ENCODE measurements at places on chromosomes 6 and 20.

DNA sequence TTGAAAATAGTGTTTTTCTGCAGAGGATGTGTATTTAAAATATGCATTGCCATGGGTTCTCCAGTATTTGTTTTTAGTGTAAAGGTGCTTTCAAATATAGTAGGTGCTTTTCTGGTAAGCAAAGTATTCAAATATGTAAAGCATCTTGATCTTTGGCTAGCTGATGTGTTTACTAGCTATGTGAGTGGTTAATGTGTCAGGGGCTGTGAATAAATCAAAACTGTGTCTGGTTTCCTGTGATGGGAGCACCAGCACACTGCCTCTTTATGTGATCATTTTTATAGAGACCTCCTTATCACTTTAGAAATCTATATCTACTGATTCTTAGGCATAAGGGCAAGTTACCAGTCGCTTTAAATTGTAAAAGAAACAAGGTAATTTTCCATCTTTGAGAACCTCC, 388.9 kb upstream of the MAN1A1 start:
- DNase-seq = no peak

DNA sequence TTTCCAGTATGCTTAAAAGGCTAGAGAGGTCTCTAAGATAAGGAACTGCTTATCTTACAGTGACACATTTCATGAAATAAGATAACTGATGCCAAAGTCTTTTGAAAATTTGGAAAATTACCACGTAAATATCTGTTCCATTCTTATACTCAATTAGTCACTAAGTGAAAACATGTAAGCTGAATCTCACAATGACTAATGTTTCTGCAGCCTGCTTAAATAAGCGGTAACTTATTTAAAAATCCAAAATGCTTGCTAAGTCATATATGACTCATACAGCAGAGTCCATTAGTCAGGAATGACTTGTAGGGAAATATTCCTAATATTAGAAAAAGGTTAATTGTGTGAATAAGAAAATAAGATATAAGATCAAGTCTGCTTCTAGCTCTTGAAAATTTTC, 27.8 kb upstream of the LGSN start:
- no peak for DNase-seq

DNA sequence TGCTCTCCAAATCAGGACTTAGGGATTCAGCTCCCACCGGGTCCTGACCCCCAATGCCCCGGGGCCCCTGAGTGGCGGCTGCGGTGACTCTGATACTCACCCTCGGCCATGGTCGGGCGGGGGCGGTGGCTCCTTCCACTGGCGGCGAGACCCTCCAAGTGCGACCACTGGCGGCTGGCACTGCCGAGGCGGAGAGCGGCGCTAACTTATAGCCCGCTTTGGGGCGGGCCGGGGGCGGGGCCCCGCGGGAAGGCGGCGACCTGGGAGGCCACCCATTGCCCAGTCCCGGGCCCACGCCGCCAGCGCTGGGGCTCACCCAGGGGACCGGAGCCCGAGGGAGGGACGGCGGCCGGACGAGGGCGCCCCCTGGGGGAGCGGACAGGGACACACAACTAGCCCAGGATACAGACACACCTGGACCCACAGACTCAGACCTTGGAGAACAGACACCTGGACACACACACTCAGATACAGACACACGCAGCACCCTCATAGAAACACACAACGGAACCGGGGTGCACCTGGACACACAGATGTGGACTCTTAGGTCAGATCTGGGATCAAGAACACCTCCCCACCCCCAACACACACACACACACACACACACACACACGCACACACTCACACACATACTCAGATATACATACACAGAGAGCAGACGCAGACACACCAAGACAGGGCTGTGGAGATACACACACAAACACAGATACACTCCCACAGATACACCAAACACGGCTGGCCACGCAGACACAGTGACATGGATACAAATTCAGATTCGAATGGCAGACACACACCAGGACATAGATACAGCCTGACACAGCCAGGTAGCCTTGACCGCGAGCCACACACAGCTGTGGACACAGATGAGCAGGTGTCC, at the start of gene TGM2:
TGM2 (minus strand) TSS at position 182 of the 877 bp plus-strand sequence; CDS start at position 110, 72 bp downstream.
- DNase-seq = peak; percentile 19

GRCh38 chr6:168826726-168827585, 386.0 kb downstream of the SMOC2 start:
- no peak for DNase-seq

DNA sequence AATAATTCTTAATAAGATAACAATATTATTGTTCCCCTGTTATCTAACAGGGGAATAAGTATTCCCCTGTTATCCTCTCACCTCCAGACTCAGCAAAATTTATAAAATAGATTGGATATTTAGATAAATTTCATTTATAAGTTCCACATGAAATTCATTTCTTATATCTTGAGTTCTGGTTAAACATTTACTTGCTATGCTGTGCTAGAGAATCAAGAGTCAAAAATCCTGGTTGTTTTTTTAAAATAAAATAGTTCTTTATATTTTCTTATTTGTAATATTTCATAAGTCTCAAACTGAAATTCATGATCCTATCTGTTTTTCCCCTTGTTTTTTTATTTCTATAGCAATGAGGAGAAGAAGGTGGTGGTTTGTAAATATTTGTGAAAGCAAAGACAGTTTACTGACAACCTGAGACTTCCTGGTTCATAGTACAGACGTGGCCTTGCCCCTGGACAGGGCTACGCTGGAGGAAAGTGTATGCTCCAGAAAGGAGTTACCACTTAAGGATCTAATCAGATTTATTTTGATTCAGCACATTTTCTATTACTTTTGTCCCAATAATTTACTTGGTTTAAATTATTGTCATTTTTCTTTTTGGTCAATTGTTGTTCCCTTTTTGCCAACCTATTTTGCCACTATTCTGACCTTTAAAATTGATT, 37.8 kb upstream of the MARCKS start:
- no peak for DNase-seq

DNA sequence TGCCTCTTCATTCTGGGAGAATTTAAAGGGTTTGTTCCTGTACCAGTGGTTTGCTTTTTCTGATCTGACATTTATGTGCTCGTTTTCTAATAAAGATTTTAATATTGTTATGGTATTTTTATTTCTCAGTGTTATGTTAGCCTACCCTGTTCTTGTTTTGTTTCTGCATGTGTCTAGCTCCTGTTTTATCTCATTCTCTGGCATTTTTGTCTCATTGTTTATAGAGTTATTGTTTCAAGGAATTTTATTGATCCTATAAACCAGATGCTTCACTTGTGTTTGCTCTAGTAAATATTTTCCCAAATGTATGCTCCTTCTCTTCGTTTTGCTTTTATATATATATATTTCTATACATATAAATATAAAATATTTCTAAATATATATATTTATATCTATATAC, 152.8 kb downstream of the PLCB1 start:
- no peak for DNase-seq

- DNase-seq = no peak
Measured at GRCh38 chr6:44105146-44105545, 22.1 kb downstream of the MRPL14 start.

DNA sequence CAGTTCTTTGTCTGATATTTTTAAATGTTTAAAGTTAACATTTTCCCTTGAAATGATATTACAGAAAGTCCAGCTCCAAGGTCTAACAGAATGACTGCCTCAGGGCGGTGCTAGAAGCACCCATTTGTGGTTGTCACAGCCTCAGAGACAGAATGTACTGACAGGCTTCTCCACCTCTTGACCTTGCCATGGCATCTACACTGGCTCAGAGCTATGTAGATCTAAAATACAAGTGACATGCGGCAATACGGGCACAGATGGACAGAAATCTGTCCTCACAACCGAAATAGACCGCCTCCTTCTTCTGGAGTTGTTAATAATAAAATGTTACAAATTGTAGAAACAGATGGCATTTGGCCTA, 167.2 kb upstream of the THEMIS start:
- DNase-seq = no peak

DNA sequence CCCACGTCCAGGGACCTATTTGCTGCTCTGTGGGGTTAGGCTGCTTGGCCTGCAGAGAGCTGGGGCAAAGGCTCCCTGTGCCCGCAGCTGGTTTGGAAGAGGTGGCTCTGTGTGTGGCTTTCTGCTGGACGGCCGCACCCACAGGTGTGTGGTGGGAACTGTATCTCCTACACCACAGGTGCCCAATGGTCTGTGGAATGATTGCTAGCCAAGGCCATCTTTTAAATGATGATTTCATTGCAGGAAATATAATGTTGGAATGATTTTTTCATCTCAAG, 178.4 kb downstream of the DLL1 start:
- no peak for DNase-seq

GRCh38 chr6:6851059-6851948, 256.5 kb upstream of the RREB1 start:
- DNase-seq = no peak

DNA sequence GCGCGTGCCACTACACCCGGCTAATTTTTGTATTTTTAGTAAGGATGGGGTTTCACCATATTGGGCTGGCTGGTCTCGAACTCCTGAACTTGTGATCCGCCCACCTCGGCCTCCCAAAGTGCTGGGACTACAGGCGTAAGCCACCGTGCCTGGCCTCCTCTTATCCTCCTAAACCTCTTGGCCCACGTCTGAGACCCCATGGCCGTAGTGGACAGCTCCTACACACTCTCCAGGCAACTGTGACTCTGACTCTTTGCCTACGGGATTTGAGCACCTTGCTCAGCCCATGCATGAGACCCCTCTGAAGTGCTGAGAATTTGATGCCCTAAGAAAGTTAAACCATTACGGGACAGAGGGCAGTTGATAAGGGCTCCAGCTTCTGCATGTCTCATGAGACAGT, 25.0 kb downstream of the PERP start:
- no peak for DNase-seq

DNA sequence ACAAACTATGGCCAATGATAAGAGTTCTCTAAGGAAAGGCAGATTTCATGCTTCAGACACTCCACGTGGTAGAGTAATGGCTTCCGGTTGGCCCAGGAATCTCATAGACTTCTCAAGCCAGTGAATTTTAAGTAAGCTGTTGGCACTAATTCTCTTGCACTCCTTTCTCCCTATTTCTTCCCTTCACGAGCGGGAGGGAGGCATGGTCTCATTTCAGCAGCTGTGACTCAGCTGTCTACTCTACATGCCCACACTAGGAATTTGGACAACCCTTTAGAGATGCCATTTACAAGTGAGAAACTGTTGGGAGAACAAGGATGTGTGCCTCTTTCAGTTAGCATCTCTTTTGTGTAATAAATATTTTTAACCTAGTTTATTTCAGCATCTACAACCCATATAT, 107.7 kb downstream of the PTPRK start:
- DNase-seq = no peak

GRCh38 chr20:38445381-38445796, 10.3 kb upstream of the SNHG17 start:
- DNase-seq = no peak

DNA sequence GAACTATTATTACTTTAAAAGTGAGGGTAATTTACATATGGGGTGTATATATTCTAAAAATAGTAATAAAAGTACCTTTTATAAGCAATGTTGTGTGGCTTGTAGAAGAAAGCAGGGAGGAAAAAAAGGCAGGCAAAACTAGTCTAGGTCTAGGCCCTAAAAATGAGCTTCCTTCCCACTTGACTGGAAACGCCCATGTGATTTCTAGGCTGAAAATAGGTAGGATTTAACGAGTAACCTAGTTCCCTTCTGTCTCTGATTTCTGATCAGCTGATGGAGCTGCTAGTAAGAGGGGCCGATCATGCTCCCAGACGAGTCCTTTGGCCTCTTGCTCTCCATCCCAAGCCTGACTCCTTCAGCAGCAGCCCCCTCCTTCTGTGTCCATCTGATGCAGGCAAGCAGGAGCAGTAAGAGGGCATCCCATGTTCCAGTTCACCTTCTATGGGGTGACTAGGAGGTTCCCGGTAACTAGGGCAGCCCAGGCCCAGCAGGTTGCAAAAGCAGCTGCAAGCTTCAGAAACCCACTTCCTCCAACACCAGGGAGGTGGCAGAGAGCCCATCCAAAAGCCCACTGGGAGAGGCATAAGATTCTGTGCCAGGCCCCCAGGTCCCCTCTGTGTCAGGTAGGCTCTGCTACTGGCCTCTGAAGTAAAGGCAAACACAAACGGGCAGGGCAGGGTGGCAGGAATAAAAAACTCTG, 24.4 kb downstream of the TBC1D20 start:
- DNase-seq = no peak

DNA sequence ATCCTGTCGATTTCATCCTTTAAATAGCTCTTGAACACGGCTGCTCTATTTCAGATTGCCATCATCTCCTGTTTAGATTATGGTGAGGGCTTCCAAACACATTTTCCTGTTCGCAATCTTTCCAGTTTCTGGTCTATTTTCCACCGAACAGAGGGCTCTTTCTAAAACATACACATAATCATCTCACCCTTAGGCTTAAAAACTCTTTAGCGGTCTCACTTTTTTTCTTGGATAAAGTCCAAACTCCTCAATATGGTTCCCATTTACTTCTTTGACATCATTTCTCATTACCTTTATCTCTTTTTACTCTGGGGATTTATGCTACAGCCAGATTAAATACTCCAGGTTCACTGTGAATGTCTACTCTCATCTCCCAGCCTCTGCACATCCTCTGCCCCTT, 103.4 kb upstream of the STMND1 start:
- no peak for DNase-seq

GRCh38 chr20:9036593-9036992, 32.3 kb upstream of the PLCB4 start:
- DNase-seq = no peak

GRCh38 chr6:136323431-136324112, 33.9 kb upstream of the BCLAF1 start:
- DNase-seq = no peak

GRCh38 chr6:45832063-45832462, 183.6 kb downstream of the CLIC5 start:
- DNase-seq = no peak

- DNase-seq = no peak
Measured at GRCh38 chr20:18004384-18005031, 35.7 kb downstream of the MGME1 start.

DNA sequence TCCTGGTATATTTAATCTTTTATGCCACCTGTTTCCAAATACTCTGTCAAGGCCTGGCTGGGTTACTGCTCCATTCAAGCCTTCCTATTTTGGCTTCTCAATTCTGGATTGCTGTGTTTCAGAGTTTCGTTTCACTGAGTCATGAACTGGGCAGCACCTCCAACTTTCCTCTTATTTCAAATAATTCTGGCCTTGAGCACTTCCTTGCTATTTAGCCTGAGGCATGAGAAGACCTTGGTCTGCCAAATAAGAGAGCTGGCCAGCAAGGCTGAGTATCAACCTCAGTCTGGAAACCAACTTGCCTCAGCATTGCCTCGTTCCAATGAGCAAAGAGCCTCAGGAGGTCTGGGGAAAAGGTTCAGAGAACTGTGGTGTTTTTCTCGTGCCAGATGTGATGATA, 66.6 kb downstream of the TNFAIP3 start:
- DNase-seq = no peak

- DNase-seq = no peak
Measured at GRCh38 chr6:158596861-158597260, 37.0 kb downstream of the TMEM181 start.

- no peak for DNase-seq
Measured at GRCh38 chr6:150420926-150421325, 52.1 kb downstream of the IYD start.

DNA sequence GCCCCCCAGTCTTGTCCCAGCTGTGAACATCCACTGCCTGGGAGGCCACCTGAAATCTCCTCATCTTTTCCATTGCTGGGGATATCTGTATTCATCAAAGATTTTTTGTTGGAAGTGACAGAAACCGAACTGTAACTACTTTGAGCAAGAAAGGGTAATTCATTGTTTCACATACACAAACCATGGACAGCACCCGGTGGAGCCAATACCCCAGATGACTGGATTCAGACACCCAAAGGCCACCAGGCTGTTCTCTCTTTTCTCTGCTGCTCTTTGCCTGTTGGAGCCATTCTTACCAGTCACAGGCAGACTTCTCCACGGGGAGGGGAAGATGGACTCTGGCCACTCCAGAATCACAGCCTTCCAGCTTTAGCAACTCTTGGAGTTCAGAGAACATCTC, 11.7 kb upstream of the RALY start:
- no peak for DNase-seq
